ENCODE measurements at places on chromosomes 12 and 14. TPM values are rescaled to one million over a fixed set of nuclear protein-coding genes. Genes with fewer than 3 reads are reported as not detected.

Gene GYS2
- total RNA-seq = not detected

Gene PRPF40B
- total RNA-seq = 9.6 TPM

Gene PTHLH
- not detected for total RNA-seq

Gene PMCH
- not detected for total RNA-seq

Gene FBLN5
- total RNA-seq = 111 TPM

Gene FOXN4
- total RNA-seq = not detected

Gene RNFT2
- total RNA-seq = 12.7 TPM

Gene HELB
- total RNA-seq = 0.87 TPM

Gene ACOT4
- total RNA-seq = 1.4 TPM

Gene CSRP2
- 50.9 TPM for total RNA-seq

Gene RPL10L
- not detected for total RNA-seq

Gene GPRC5D
- total RNA-seq = not detected

Gene ANAPC5
- total RNA-seq = 157 TPM

Gene FSCB
- total RNA-seq = not detected

Gene CSAD
- 30.3 TPM for total RNA-seq

Gene HCAR3
- not detected for total RNA-seq

Gene BCL2L14
- total RNA-seq = 18.7 TPM

Gene GPR135
- total RNA-seq = 3.8 TPM

Gene KCNA1
- not detected for total RNA-seq

Gene MNAT1
- 60.4 TPM for total RNA-seq

Gene C12orf60
- 1.0 TPM for total RNA-seq

Gene DBX2
- total RNA-seq = not detected

Gene OR10AD1
- not detected for total RNA-seq

Gene MIP
- total RNA-seq = not detected
